Amniotic stem cell (primary cell): ENCODE measurements at places on chromosomes 1 and 21.

- no peak for DNase-seq
Observed at GRCh38 chr1:92030656-92031107, 897 bp downstream of the EPHX4 start.

GRCh38 chr1:109188781-109189180, 24.9 kb upstream of the SARS1 start:
- DNase-seq = no peak

DNA sequence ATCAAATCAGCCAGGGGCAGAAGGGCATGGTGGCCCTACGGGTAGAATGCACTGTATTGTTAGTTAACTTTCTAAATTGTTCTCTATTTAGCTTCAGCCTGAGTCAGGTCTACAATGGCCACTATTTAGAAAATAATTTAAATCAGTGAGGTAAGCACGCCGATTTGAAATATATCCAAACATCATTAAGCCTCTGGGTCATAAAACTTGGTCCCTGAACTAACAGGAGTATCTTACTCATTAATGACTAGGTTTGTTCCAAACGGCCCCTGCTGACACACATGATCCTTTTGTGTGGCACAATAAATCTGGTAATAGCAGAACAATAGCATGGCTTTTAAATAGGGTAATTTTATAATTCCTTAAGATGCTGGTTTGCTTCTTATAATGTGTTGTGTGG, 48.4 kb downstream of the STX6 start:
- DNase-seq = no peak

DNA sequence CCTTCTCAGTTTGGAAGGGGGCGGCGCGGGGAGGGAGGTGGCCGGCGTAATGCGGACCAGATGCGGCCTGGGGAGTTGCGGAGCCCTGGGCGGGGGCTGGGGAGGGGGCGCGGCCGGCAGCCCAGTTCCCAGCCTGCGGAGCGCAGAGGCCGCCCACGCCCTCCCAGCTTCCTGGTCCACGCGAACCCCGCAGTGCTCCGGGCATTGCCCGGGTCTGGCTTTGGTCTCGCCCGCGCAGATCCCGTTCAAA, 695 bp downstream of the DMBX1 start:
- no peak for DNase-seq

DNA sequence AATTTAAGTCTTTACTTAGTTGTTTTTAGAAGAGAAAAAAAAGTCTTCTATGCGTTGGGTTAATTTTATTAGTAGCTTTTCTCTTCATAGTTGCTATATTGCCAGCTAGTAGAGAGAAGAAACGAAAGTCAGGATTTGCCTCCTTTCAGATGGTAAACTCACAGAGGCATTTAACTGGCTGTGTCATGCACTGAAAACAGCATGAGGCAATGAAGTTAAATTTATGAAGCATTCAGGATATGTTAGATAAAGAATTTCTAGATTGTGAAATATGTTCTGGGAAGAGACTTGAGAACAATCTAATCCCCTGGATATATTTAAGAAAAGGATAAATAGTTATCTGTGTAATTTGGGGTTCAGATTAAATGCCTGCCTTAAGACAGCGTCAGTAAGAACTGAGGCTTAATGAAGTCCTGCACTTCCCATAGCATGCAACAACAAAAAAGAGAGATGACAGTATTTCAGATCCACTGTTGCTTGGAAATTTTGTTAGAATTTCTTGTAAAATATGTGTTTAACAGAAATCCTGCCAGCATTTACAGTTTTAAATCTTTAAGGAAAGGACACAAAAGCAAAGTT, 1.7 kb downstream of the ANGPTL1 start:
- DNase-seq = no peak

- no peak for DNase-seq
Observed at GRCh38 chr1:115325874-115326273, 12.2 kb downstream of the NGF start.

DNA sequence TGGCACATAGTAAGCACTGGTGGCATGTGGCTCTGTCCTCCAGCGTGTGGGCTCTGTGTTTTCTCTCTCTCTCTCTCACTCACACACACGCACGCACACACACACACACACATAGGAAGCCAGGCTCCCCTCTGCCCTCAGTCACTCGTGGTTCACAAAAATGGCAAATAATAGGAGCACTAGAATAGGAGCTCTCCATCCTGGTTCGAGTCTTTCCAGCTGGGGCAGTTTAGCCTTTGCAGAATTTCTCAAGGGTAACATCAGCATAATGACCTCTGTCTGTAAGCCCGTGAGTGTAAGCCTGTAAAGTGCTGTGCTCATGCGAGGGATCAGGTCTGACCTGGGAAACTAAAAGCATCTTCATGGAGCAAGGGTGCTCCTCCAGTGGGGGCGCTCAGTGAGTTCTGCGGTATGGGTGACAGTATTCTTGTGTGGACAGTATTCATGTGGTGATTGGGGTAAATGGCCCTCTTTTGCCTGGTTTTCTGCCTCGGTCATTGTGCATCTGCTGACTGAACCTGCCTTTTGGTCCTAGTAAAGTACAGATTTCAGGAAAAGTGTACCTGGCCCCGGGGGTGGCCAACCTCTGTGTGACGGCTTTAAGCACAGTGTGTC, 842 bp upstream of the ZC3H12A start:
- DNase-seq = no peak

DNA sequence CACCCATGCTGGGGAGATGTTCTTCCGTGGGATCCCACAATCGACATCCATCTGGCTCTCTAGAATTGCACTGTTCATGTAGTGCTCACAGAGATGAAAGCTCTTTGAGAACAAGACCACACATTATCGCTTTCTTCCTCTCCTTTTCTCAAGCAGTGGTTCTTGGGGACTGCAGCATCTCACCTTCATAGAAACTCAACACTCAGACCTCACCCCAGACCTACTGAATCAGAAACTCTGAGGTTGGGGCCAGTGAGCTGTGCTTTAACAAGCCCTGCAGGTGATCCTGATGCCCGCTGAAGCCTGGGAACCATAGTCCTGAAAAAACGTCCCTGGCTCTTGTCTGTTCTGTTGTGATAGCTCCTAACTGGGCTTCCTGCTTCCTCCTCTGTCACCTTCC, 251.3 kb upstream of the FGGY start:
- DNase-seq = no peak

GRCh38 chr1:208728815-208729214, 484.6 kb upstream of the PLXNA2 start:
- no peak for DNase-seq

- DNase-seq = no peak
Observed at GRCh38 chr1:52660807-52661206, 27.8 kb downstream of the SHISAL2A start.

- no peak for DNase-seq
Observed at GRCh38 chr1:116544588-116545358, 26.1 kb downstream of the CD58 start.

DNA sequence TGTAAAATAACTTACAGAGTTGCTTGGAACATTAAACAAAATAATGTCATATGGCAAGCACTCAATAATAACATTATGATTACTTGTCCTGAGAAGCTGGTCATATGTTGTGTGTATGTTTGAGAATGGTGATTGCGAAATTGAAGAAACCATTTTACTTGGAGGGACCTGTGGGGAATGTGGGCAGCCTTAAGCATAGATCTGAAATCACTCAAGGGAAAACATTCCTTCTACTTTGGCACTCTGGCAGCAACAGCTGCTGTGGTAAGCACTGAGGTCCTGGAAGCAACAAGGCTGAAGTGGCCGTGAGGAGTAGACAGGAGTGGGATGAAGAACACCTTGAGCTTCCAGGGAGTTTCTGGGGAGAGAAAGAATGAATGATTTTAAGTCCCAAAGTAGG, 165.4 kb upstream of the ADAMTS5 start:
- DNase-seq = no peak

GRCh38 chr1:27299385-27300271, 22.3 kb upstream of the TMEM222 start:
- DNase-seq = peak; percentile 97

DNA sequence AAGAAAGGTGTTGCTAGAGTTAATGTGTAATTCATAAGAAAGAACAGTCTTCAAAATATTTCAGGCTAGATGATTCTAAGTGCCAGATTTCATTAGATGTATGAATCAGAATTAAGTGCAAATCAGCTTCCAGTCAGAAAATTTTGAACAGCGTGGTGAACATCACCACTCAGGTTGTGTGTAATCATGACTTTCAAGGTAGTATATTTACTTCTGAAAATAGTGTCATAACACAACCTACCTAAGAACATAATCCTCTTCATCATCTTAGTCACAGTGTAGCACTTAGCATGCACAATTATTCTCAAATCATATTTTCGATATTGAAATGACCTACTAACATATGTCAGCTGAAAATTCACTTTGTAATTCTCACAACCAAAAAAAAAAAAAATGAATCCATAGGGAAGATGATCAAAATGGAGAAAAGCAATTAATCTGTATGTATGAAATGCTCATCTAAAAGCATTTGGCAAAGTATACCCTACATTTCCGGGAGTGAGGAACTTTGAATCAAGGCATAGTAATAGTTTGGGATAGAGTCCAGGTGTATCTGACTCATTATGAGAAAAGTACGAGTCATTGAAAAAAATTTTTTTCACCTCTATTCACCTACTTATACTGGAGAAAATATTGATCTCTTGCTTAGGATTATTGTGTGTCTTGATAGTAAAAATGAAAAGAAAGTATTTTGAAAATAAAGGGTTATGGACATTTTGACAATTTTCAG, 221.8 kb upstream of the CHRM3 start:
- DNase-seq = no peak

DNA sequence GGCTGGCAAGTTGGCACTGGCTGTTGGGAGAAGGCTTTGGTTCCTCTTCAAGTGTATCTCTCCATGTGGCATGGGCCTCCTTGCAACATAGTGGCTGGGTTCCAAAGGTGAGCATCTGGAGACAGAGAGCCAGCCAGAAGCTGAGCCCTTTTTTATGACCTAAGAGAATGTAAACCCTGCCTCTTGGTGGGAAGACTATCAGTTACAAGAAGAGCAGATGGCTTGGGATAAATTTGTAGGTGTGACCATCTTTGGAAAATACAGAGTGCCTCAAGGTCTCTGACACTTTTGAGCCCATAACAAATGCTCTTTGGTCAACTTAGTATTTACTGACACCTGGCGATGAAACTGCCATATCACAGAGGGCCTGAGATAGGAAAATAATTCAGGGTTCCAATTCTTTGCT, 31.4 kb upstream of the PRELP start:
- DNase-seq = no peak

DNA sequence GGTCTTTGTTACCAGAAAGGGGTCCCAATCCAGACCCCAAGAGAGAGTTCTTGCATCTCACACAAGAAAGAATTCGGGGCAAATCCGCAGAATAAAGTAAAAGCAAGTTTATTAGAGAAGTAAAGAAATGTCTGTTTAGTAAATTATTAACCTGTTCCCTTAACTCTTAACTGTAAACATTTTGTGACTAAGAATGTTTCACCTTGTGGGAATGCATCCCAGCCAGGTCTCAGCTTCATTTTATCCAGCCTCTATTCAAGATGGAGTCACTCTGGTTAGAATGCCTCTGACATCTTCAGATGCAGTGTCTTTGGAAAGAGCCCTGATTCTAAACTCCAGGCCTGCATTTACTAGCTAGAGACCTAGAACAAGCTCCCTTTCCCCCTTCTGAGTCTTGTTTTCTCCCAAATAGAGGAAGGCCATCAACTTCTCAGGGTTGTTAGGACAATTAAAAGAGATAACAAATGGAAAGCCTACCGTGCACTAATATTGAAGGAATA, 4.5 kb upstream of the FABP3 start:
- DNase-seq = no peak

- DNase-seq = no peak
Observed at GRCh38 chr1:116169898-116170297, 58.7 kb downstream of the MAB21L3 start.

DNA sequence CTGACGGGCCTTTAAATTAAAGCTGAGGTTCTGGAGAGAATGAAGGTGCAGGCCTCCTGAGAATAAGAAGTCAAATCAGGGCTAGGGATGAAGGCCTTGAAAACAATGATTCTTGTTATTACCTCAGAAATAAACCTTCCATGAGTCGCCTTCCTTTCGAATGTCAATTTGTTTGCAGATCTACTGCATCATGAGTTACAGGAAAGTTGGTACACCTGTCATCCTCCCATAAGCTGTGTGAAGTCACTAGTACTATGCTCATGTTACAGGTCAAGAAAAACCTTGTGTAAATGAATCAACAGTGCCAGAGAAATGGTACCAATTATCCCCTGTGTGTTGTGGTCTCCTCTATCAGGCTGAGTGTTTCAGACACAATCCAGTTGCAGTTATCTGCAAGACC, 281.2 kb upstream of the PLXNA2 start:
- DNase-seq = no peak

- DNase-seq = no peak
Observed at GRCh38 chr21:14482165-14482564, 64.0 kb downstream of the SAMSN1 start.

DNA sequence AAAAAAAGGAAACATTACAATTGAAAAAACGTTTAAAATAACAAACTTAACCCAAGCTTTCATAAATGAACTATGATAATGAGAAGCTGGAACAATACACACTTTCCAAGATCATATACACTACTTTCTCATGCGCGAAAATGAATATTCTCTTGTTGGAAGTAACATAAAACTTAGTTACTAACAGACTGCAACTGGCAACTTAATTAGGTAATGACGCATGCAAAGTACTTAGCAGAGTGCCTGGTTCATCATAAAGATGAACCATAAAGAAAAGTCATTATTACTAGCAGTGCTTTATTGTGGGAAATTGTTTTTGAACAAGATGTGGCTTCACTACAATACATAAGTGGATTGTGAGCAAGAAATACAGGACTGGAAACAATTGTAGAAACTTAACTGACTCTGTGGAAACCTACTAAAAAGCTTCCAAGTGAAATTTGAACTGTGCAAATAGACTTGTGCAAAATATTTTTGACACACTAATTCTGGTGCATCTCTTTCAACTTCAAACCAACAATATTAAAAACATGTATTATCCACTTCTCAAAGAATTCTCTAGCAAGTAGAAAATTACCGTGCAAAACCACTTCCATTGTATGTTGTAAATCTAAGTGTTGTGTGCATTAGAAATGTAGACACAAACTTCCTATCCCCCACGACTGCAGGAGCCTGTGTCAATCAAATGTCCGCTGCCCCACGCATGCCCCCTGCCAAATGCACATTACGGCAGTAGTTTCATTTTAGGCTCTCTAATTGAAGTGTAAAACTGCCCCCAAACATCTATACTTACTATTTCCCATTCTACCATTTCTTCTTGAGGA, 2.0 kb downstream of the ARHGAP29 start:
- DNase-seq = no peak

DNA sequence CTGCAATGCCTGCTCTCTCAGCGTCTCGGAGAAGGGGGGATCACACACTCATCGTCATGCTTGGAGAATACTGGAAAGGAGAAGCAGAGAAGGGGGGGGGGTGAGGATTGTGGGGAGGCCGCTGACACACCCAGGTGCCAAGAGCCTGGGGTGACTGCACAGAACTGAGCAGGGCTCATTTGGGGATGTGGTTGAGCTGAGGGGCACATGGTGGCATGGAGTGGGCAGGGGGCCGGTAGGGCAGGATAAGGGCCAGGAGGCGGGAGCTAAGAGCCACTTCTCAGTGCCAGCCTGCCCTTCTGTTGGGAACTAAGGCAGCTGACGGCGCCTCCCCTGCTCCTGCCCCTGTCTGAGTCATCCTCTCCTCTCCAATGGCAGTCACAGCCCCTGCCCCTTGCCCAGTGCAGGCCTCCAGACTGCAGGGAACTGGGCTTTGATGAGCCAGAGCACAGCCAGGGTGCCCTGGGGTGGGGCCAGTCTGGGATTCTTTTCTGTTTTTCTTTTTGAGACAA, 27.2 kb downstream of the MRPL37 start:
- no peak for DNase-seq
